ENCODE measurements at places on chromosomes 3 and 15. TPM values are rescaled to one million over a fixed set of nuclear protein-coding genes. Genes with fewer than 3 reads are reported as not detected.

The CORO2B gene
- total RNA-seq, result 32.9 TPM

The GOLGA8T gene
- 0.17 TPM for total RNA-seq

The RAMAC gene
- total RNA-seq, result 25.8 TPM

The HEMK1 gene
- total RNA-seq, result 20.8 TPM

The MORF4L1 gene
- total RNA-seq, result 360 TPM

The OSTN gene
- total RNA-seq, result 4.5 TPM

The WDR93 gene
- total RNA-seq, result 0.07 TPM

The GOLGA8G gene
- not detected for total RNA-seq

The LEO1 gene
- total RNA-seq, result 21.8 TPM

The SCG5 gene
- total RNA-seq, result 29.6 TPM

The HTR3E gene
- not detected for total RNA-seq

The OCA2 gene
- total RNA-seq, result not detected

The TIMP4 gene
- total RNA-seq, result 3.2 TPM

The IL17RD gene
- 3.4 TPM for total RNA-seq

The PRR20G gene
- not detected for total RNA-seq

The SMCO1 gene
- total RNA-seq, result not detected

The SPTBN5 gene
- 0.20 TPM for total RNA-seq

The XCR1 gene
- total RNA-seq, result not detected

The GPR62 gene
- total RNA-seq, result 0.07 TPM

The ANKRD63 gene
- not detected for total RNA-seq

The FHIT gene
- total RNA-seq, result 1.0 TPM

The CD96 gene
- 0.13 TPM for total RNA-seq

The CHRD gene
- total RNA-seq, result 10.9 TPM

The SNTN gene
- not detected for total RNA-seq

The IL17RB gene
- total RNA-seq, result under 0.01 TPM

The AADACL2 gene
- total RNA-seq, result not detected

The MB21D2 gene
- 5.1 TPM for total RNA-seq

The ATP2B2 gene
- not detected for total RNA-seq

The SPINK8 gene
- total RNA-seq, result not detected

The CCDC39 gene
- not detected for total RNA-seq

The CD200 gene
- 12.8 TPM for total RNA-seq

All from smooth muscle cell of the pulmonary artery (primary cell).